Omental fat pad (tissue), 4 donors: ENCODE measurements at places on chromosomes 6 and 20. TPM values are rescaled to one million over a fixed set of nuclear protein-coding genes. Genes with fewer than 3 reads are reported as not detected.

DNA sequence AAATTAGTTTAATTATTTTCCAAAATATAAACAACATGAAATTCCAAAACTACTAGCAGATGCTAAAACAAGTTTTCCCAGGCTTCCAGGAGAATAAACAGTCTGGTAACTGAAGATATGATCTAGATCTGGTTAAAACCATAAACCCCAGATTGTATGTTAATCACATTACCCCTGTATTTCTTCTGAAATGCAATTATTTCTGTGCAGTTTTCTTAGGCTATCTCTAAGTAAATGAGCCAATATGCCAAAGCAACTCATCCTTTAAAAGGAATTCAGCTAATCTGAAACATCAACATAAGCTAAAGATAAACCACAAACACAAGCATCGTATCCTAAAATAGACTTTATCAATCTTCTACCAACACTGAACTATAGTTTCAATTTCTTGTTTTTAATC, 44.6 kb upstream of the SENP6 start:
- no peak for DNase-seq

DNA sequence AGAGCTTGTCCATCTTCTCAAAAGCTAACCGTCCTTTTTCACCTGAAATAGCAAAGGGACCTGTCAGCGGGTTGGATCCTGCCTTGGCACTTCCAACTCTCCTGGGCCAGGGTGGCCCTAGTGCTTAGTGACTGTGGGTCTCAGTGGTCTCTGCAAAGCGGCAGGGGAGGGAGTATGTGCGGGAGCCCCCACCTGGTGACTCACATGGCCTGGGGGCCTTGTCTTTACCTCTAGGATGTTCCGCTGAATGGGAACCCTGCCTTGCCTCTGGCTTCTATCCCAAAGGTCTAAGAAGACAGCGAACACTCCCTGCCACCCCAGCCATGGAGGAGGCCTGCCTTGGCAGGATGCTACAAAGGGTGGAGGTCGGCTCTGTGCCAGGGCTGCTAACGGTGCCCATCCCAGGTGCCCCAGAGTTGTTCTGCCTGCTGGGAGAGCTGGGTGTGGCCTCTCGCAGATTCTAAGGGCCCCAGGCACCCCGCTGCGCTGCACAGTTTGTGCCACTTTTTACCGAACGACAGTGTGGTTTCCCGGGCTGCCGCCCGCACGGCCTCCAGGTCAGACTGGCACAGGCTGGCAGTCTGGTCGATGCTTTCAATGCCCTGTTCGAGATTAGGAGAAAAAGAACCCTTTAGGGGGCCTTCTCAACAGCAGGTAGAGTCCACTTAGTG, 77.2 kb downstream of the PTPN1 start:
- DNase-seq = no peak

GRCh38 chr6:145235207-145235606, 500.1 kb downstream of the EPM2A start:
- DNase-seq = no peak

GRCh38 chr20:33812152-33812849, 1.2 kb downstream of the CHMP4B start:
- DNase-seq = peak; percentile 60

- DNase-seq = no peak
These were observed 182.7 kb upstream of the CCN2 start for GRCh38 chr6:132133736-132134445.

DNA sequence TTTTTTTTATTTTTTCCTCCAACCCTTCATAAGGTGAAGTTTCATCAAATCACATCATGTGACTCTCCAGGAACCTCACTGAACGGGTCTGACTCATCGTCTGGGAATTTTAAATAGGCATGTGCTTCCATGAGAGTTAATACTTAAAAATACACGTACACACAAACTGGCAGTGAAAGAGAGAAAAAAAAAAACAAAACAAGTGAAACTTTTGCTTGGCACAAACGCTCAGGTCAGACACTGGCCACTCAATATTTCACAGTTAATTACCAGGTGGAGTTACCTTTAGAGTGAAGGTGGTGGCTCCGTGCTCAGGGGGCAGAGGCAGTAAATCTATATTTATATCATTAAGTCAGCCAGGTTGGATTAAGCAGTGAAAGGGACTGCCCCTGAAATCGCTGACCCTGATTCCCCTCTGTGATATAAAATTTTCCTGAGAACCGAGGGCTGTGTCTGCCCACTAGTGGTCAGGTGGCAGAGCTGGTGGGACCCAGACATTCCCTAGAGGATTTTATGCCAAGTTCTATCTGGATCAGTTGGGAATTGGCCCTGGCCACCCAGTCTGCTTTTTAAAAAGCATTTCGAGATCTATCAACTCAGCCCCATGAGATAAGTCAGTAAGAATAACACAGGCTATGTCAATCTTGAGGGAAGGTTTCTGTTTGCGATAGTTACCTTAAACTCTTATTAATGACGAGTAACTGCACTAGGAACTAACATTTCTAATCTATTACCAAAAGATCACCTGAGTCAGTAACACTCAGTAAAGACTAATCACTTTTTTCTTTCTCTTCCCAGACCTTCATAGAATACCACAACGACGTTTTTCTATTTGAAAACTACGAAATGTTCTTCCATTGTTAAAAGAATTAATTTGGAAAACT, 259.1 kb downstream of the HDGFL1 start:
- no peak for DNase-seq

DNA sequence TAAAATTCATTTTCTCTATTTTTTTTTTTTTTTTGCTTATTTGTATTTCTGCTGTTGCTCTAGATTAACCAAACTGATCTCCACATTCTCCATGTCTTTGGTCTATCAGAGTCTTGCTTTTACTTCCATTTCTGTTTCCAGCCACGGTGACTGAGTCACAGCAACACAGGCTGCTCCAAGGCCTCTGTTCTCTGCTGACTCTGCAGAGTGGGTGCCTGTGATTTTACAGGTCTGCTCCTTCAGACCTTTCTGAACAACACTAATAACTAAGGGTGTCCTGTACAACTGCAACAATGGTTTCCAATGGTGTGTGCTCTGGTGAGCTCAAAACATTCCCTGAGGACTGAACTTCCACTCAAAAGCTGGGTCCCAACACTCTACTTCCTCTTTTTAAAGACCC, 102.3 kb upstream of the BMP2 start:
- no peak for DNase-seq

- DNase-seq = no peak
These were observed 54.6 kb upstream of the DDR1 start for GRCh38 chr6:30829639-30830255.

Gene MATN4
- total RNA-seq = not detected
